Hematopoietic multipotent progenitor cell treated with erythropoietin and hydrocortisone succinate and interleukin-3 and kit ligand, for 8 days (in vitro differentiated cells): ENCODE measurements at places on chromosomes 6 and 20.
A peak's percentile ranks its signal among the peaks of the same experiment; 100 is the strongest.

- no peak for DNase-seq
These were observed 426.8 kb upstream of the SOX4 start for GRCh38 chr6:21166754-21167153.

- DNase-seq = peak; percentile 73
These were observed 120.2 kb upstream of the AFDN start for GRCh38 chr6:167706313-167707109.

DNA sequence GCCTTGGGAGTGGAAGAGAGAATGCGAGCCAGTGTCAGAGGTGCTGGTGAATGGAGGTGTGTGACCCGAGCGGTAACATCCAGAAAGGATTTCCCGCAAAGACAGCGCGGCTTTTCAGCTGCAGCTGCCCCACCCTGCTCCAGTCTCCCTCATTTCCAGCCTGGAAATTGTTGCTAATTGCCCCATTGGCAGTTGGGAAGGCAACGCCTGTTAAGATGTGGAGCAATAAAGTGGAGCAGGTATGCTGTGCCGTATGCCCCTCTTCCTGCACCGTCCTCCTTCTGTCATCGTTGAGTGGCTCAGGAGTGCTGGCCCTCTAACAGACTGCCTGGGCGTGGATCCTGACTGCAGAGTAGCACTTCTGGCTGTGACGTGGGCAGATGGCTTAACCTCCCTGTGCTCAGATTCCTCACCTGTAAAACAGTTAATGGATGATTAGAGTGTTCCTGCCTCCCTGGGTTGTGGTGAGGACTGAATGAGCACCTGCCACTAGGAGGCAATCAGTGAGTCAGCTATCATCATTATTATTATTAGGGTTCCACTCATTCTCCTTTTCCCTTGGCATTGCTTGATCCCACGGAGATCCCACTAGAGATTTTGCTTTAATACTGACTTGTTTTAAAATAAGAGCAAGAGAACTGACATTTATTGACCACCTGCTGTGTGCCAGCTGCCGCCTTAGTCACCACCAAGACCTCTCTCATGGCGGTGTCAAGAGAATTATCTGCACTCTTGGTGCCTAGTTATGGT, 11.7 kb downstream of the ARFGEF2 start:
- DNase-seq = no peak

DNA sequence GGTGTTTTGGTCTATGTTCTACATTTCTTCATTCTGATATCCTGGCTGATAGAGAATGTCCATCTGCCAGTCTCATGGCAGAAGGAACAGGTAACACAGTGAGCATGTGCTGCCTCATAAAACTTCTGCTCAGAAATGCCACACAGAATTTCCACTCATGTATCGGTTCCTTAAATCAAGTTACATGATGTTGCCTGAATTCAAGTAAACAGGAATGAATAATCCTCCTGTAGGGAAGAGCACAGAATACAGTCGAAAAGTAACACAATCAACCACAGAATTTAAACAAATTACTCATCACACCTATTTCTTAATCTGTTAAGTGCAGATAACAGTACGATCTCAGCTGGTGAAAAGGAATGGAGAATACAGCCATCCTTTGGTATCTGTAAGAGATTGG, 74.7 kb downstream of the FAM217A start:
- no peak for DNase-seq

DNA sequence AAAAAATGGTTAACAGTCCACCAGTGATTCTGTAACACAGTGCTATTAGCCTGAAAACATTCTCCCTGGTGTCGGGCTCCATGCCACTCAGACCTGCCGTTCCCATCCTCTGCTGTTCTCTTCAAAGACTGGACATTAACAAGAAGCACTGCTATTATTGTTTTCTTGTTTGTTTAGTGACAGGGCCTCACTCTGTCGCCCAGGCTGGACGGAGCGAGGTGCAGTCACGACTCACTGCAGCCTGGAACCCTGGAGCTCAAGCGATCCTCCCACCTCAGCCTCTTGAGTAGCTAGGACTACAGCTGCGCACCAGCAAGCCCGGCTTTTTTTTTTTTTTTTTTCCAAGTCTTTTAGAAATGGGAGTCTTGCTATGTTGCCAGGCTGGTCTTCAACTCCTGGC, 9.6 kb downstream of the RMND1 start:
- no peak for DNase-seq

DNA sequence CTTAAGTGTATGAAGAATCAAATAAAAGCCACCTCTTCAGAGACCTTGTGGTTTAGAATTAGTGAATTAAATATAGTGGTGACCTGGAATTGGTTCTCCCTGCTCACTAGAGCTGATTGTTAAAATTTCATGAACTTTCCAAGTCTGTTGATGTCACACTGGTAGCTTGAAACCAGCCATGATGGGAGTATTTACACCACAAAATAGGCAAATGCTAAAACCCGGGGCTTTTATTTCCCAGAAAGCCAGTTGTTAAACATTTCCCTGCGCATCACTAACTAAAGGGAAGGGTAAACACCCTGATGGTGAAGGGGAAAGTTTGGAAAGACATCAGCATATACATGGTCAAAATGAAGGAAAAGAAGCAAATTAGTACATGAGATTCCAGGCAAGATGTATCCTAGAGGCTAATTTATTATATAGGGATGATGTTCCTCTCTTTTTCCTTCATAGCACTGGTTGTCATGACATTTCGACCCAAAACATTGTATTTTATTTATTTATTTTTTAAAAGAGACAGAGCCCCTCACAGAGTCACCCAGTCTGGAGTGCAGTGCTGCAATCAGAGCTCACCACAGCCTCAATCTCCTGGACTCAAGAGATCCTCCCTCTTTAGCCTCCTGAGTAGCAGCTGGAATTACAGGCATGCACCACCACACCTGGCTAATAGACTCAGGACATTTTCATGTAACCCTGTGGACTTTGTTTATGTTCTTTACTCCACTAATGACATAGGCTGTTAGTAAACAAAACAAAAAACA, 123.2 kb downstream of the RIN2 start:
- DNase-seq = no peak

DNA sequence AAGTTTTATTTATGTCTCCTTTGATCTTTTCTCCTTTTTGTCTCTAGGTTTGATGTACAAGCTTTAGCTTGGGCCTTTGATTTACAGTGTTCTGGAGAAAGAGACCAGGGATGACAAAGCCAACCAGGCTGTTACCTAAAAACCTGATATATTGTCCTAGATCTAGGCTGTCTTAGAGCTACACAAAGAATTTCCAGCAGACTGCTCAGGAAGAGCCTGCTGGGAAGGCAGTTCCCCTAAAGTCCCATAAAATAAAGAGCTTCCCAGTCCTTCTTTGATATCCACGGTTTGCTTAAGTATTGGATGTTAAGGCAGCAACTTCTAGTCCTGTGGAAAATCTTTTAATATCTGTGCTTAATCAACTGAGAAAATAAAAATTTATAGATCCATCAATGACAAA, 70.5 kb downstream of the SHLD1 start:
- DNase-seq = no peak

GRCh38 chr20:49277786-49278035, 146 bp downstream of the ZNFX1 start:
- no peak for DNase-seq

DNA sequence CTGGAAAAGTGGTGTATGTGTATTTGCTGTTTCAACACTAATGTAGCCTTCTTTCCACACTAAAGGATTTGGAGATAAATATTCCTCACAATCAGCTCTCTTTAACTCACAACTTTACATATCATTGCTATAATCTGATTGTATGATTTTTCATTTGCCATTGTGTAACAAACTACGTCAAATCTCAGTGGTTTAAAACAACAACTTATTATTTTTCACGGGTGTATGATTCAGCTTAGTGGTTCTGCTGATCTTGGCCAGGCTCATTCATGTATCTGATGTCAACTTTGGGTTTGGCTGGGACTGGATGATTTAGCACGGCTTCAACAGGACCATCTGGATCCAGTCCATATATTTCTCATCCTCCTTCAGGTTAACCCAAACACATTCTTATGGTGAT, 55.4 kb upstream of the TMX4 start:
- no peak for DNase-seq

GRCh38 chr20:39029364-39029763, 67.2 kb downstream of the DHX35 start:
- DNase-seq = no peak

DNA sequence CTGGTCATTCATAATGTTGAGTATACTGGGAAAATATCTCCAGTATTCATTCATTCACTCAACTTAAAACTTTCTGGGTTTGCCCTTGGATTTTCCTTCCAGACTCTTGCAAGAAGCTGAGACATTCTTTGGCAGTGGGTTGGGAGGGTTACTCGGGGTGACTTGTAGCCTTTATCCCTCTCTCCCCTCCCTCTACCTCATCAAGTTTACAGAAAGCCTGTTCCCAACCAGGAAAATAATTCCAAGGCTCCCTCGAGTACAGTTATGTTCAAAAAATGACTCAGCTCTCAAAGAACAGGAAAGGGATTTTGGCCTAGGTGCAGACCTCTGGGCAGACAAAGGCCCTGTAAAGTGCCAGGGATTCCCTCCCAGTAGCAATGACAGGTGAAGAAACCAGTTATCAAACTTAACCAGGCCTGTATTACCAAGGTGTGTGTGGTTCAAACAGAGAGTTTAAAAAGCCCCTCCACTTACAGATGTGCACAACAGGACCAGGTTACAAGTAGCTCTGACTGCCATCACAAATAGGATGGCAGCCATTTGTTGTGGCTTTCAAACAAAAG, 22.2 kb downstream of the FKBP1A start:
- no peak for DNase-seq

GRCh38 chr6:113365191-113365590, 492.0 kb upstream of the MARCKS start:
- no peak for DNase-seq

DNA sequence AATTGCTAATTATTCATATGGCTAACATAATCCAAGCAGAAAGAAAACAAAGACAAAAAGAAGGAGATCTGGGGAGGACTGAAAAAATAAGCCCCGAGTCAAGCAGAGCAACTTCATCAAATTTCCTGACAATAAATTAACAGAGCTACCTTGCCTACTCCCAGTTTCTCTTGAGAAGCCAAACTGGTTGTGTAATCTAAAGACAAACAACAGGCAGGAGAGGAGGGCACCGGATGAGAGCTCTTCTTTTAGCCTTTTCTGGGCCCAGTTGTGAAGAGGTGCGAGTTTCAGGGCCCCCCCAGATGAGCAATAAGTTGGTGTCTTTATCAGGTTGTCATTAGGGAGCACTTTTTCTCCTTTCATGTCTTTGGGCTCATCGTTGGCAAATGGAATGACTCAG, 197.1 kb upstream of the PCSK2 start:
- DNase-seq = no peak

DNA sequence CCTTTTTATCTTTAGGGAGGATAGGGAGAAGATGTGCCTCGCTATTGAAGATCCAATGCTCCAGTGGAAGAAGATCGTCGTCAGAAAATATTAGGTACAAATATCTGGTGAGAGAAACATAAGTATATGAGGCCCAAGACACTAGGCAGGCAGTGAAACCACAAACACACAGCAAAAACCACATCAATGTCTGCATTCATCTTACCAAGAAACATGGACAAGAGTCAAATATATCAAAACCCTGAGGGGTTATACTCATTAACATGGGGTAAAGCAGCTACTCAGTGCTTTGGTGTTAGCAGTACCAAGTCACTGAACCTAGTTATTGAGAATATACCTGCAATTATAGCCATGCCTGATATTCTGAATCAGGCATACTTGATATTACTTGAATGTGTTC, 101.4 kb upstream of the FAM184A start:
- DNase-seq = no peak

DNA sequence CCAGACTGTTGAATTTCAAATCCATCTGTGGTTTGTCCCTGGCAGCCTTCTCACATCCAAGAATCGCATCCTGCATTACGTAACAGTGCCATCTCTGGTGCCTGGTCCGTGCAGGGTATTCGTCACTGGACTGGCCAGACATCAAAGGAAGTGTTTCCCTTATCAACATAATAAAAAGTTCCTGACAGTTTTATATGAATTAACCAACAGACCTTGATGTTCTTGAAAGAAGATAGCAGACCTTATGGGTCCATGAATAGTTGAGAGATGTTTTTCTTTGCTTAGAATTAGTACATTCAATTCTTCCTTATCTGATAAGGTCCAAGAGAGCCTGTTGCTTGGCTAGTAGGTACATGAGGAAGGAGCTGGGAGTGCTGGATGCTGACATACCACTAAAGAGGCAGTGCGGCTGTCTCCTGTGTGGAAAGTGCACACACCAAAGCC, 77.6 kb downstream of the PHACTR2 start:
- no peak for DNase-seq

GRCh38 chr20:61346996-61347395, 94.9 kb downstream of the CDH4 start:
- DNase-seq = no peak

- no peak for DNase-seq
These were observed 17.4 kb upstream of the LSM14B start for GRCh38 chr20:62104791-62105345.

- no peak for DNase-seq
These were observed 59.2 kb upstream of the TINAG start for GRCh38 chr6:54248994-54249393.

DNA sequence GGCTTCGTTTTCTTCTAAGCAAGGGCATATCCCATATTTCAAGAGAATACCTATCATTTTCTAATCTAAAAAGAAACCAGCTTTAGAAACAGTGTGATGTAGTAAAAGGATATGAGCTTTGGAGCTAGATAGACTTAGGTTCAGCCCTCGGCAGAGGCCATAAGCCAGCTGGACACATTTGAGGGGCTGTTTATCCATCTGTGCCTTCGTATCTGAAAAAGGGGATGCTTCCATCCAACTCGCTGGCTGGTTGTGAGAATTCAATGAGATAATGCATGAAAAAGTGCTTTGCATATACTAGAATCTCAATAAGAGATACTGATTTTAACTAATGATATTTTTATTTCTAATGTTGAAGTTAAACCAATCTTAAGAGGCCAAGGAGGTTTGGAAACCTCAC, 58.0 kb downstream of the PRL start:
- DNase-seq = no peak

- DNase-seq = no peak
These were observed 72.6 kb downstream of the SHPRH start for GRCh38 chr6:145891565-145891964.

DNA sequence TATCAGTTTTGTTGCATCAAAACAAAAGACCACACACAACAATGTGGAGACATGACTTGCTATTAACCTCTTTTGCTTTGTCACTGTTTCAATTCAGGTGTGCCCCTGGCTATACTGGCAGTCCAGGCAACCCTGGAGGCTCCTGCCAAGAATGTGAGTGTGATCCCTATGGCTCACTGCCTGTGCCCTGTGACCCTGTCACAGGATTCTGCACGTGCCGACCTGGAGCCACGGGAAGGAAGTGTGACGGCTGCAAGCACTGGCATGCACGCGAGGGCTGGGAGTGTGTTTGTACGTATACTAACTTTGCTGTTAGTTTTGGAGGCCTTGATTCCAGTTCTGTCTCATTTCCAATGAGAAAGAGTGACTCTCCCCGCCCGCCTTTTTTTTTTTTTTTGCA, 356.9 kb downstream of the ARHGAP18 start:
- DNase-seq = no peak

DNA sequence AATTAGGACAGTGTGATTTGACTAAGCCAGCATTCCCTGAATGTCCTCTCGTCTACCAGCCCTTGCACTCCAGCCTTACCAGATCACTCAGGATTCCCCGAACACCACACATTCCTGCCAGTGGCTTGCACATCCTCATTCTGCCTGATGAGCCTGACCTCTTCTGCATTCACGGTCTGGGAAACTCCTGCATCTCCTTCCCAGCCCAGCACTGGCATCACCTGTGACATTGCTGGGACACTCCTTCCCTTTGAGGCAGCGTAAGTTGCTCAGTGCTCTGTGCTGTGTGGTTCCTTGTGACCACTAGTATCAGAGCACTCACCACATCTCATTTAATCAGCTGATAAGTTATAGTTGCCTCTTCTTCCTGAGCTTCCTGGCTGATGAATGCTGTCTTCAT, 17.3 kb downstream of the NCOA7 start:
- DNase-seq = no peak

GRCh38 chr20:17491488-17491887, 39.7 kb downstream of the BFSP1 start:
- DNase-seq = no peak
